ENCODE measurements at places on chromosomes 1 and 21. TPM values are rescaled to one million over a fixed set of nuclear protein-coding genes. Genes with fewer than 3 reads are reported as not detected.

SLC9C2 gene
- not detected for total RNA-seq

PDZK1 gene
- 1.9 TPM for total RNA-seq

GJA5 gene
- 1.9 TPM for total RNA-seq

PRDX1 gene
- total RNA-seq: 291 TPM

All from transverse colon (tissue), 4 donors.